EH (cell line): ENCODE measurements at places on chromosomes 12 and 14.
A peak's percentile ranks its signal among the peaks of the same experiment; 100 is the strongest.

DNA sequence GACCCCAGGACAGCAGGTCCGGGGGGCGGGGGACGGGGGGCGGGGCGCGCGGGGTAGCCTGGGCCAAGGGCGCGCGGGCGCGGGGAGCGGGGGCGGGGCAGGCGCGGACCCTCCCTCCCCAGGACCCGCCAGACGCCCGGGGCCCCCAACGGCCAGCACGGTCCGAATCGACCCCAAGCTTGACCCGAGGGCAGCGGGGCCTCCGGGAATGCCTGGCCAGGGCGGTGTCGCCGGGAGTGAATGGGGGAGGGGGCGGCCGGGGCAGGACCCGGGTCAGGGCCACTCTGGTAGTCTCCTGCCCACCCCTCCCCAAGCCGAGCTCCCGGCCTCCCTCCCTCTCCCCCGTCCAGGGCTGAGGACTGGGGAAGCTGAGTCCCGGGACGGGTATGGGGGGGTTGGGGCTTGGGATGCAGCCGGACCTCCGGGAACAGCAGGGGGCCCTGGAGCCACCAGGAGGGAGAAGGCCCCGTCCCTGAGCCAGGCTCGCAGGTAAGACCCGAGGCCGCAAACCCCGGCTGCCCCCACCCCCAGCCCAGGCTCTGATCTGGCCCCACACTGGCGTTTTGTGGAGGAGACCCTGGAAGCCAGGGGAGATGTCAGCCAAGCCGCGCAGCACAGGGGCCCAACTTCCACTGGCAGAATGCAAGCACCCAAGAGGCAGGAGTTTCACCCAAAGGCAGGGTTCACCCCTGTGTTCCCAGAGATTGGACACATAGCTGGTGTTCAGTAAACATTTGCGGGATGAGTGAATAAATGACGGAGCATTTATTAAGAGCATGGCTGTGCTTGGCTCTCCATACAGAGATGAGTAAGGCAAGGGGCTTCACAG is 545 bp upstream of the GALNT9 start:
- no peak for DNase-seq

DNA sequence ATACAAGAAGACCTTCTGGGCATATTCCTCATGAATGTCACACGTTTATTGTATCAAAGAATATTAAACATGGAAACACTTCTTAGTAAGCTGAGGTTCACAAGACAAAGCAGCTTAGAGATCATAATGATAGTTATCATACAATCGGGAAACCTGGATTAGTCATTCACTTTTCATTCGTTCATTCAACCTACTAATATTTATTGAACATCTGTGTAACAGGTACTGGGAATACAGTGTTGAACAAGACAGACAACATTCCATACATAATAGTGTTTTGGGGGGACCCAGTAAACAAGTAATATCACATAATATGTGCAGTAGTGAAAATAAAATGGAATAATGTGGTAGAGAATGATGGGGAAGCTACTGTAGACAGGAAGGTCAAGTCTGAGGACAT is 100.6 kb upstream of the GRIP1 start:
- no peak for DNase-seq

GRCh38 chr12:131928080-131928710 is 881 bp upstream of the PUS1 start:
- peak; percentile 57 for DNase-seq

DNA sequence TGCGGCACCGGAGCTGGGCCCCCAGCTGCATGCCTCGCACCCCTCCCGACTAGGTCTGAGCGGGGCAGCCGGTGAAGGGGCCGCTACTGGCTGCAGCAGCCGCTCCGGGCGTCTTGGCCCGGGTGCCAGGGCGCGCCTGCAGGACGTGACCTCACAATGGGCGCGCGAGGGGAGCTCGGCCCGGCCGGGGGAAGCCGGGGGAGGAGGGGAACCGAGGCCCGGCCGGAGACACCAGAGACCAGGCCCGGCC is 353 bp downstream of the BAG5 start:
- DNase-seq = peak; percentile 61

GRCh38 chr14:76836029-76836630 is 9.9 kb downstream of the LRRC74A start:
- DNase-seq = peak; percentile 18

GRCh38 chr12:30753751-30754382 is 884 bp downstream of the CAPRIN2 start:
- peak; percentile 46 for DNase-seq
